Karpas-422 (cell line): ENCODE measurements at places on chromosomes 2 and 18.

DNA sequence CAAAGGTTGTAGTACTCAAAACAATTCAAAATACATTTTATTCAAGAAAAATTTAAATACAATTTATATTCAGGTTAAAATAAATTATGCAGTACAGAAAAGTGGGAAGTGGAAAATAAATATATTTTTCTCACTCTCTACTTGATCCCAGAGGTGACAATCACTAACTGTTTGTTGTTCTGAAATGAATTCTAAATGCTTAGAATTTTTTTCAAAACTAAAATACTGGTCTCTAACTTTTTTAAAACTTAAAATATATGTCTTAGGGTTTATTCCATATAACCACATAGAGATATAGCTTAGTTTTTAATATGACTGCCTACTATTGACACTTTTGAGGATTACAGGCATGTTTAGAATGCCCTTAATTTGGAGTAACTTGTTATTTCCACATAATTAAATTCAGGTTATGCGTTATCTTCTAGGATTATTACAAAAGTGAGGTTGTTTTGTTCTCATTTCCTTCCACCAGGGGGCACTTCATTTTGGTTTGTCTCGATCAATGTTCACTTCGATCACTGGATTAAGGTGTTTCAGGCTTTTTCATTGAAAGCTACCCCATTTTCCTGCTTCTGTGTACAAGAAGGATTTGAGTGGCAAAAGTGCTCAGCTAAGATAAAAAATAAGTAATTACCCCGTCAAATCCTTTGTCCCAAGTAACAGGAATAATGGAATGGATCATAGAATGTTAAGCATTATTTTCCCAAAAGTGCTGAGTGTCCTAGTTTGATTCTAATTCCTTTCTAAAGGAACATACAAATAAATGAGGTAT, 27.1 kb upstream of the TFPI start:
- DNase-seq, result peak; percentile 80

GRCh38 chr2:237569896-237570295, 3.5 kb downstream of the PRLH start:
- DNase-seq, result no peak

- no peak for DNase-seq
These were observed 601.5 kb upstream of the GCFC2 start for GRCh38 chr2:76312236-76312635.

- no peak for DNase-seq
These were observed 117.0 kb upstream of the CYP1B1 start for GRCh38 chr2:38192976-38193375.

DNA sequence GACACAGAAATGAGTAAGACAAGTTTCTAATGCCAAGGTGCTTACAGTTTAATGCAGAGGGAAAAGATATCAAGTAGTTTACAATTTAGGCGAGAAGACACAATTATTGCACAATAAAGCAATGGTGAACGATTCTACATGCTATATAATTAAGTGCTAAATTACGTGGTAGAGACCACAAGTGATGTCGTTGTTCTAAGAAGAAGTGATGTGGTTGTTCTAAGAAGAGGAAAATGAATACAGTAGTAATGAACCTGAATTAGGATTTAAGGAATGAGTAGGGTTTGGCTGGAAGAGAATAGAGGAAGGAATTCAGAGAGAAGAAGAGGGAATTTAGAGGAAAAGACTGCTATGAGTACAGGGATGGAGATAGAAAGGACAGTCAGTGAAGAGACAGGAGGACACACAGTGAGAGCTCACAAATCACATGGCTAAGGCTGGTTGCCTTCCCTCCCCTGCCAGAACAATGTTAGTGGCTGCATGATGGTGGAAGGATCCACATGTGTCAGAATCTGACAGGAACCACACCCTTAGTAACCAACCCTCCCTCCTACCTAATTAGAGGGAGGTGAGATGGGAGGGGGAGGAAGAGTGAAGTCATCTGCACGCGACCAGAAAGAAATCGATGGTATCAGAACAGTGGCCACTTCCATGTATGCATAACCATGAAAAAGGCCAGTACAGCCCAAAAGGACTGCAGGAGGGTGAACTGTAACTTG, 44.7 kb downstream of the M1AP start:
- DNase-seq, result no peak

- no peak for DNase-seq
These were observed 217.0 kb upstream of the DTNA start for GRCh38 chr18:34493099-34493544.

DNA sequence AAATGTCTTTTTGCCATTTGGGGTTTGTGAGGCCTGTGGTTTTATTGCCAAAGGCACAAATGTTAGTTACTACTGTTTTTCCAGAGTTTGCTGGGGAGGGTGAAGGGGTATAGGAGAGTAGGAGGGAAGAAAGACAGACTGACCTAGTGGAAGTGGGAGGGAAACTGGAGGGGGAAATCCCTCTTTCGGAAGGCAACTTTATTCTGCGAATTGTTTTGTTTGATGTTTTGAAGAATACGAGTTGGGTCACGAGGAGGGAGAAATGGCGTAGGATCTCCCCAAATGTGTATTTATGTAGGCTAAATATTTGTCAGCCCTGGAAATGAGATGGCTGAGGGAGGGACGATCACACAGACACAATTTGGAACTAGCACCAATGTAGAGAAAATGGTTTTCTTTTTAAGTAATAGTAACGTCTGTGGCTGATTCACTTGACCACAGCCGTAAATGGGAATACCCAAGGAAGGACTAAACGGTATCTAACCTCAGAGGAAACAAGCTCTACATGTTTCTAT, 172.3 kb downstream of the ICOS start:
- peak; percentile 28 for DNase-seq

DNA sequence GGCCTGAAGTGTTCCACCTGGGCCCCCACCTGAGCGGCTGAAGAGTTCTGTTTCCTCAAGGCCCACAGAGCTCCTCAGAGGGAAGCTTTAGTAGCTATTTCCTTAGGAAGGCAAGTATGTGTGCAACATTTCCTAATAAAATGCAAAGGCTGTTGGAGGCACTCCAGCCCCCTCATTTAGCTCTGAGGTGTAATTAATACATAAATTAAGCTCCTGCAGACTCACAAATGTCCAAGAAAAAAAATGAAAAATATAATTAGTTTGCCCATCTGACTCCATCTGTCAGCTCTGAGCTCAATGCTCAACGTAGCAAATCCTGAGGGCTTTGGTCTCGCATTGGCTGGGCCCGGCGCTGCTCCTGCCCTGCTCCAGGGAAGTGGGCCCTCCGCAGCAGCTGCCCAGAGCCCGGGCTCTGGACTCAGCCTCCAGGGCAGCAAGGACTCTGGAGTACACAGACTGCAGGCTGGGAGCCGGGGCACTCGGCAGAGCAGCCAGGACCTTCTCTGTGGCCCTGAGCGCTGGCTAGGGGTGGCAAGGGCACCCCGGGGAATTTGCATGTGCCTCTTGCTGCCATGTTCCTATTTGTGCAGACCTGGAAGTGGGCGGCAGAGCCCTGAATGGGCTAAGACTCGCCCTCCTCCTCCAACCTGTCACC, 23.4 kb upstream of the C1QL2 start:
- no peak for DNase-seq

GRCh38 chr2:182186132-182186735, 200.6 kb downstream of the PPP1R1C start:
- DNase-seq, result peak; percentile 83

- no peak for DNase-seq
These were observed 239.0 kb downstream of the ZNF521 start for GRCh38 chr18:25112821-25113434.

DNA sequence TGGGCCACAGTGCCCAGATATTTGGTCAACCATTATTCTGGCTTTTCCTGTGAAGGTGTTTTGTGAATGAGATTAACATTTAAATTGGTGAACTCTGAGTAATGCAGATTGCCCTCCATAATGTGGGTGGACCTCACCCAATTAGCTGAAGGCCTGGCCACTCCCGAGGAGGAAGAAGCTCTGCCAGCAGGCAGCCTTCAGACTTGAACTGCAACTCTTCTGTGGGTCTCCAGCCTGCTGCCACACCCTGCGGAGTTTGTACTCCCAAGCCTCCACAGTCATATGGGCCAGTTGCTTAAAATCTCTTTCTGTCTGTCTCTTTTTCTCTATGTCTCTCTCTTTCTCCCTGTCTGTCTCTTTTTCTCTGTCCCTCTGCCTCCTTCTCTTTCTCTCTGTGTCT, 262.7 kb downstream of the MYCN start:
- no peak for DNase-seq

- no peak for DNase-seq
These were observed 1.7 kb downstream of the MYO1B start for GRCh38 chr2:191246820-191247380.

- DNase-seq, result peak; percentile 71
These were observed 75.8 kb downstream of the KIDINS220 start for GRCh38 chr2:8761529-8762164.

DNA sequence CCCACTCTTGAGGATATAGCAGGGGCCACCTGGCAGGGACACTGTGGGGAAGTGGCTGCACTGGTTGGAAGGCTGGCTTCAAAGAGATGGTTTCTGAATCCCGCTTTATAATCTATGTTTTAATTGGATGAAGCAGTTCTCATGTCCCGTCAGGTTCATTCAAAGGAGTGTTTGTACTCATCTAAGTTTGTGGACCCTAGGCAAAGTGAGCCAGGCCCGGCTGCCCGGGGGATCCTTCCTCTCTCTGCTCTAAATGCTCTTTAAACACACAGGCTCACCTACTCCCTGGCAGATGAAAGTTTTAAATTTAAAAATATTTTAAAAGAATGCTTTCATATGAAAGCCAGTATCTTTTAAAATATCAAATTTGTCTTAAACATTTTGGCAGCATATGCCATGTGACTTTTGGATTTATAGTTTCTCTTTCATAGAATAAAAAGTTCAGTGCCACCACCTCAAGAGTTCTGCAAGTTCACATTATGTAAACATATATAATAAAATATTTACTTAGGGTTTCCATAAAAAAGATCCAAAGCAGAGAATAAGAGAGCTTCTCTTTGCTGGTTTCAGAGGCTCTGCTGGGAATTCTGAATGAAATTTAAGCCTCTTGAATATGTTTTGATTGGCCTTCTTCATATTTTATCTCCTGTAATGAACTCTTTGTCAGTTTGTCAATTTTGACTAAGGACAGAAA, 143.5 kb upstream of the ALPP start:
- no peak for DNase-seq

DNA sequence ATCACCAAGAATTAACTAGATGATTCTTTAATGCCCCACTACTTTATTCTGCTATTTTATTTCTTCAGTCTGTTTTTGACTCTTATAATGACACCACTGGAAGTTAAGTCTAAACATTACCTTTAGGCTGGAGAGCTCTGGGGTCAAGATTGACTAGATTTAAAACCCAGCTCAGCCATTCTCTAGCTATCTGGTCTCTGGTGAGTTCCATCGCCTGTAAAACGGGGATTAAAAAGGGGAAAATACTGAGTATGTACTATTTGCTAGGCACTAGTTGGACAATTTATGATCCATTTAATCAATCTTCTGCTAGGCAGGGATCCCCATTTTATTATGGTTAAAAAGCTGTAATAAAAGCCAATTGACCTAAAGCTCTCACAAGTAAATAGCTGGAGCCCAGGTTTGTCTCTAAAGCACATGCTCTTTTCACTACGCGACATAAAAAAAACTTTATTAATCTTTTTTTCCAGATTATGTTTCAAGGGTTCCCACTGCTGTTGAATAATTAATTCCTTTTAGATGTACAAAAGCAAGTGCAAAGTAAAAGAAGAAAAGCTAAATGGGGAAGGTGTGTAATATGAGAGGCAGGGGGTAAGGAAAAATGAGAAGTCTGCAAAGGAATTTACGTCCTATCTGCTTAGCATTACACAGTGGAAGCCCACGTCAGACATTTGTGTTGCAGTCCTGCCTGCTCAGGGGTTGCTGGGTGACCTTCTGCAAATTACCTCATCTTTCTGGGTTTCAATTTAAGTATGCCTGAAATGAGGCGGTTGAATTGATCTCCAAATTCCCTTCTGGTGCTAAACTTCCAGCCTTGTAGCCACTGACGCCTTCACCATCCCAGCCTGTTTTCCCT, 918 bp upstream of the NABP1 start:
- DNase-seq, result peak; percentile 70

GRCh38 chr2:150428641-150429040, 58.8 kb downstream of the RND3 start:
- no peak for DNase-seq

DNA sequence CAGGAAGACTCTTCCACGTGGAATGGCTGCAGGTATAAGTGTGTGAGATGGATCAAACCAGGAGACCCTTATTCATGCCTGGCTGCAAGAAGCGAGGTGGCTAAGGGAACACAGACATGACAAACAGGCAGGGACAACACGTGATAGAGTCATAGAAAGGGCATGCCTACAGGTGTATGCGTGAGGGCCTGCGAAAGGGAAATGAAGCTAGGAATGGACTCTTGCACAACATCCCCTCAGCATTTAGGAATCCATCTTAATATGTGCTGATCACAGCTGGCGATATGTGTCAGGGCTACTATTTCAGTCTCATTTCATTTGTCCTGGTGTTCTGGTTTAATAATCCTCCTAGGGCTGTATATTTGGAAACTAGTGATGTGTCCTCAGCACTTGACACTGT, 291.2 kb downstream of the MYT1L start:
- no peak for DNase-seq

DNA sequence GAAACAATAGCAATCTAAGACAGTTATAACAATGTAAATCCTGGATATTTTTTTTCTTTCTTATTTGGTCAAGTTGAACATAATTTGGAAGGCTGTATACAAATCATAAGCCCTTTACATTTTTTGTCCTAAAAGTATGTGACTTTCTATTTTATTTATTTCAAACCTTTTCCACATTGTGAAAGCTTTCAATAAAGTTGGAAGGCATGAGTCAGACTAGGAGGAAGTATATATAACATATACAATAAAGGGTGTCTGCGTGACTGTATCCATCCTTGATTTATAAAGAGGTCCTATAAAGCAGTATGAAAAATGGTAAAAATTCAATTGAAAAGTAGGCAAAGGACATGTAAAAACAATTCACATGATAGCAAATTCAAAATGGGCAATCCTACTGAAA, 44.4 kb downstream of the CRACDL start:
- DNase-seq, result peak; percentile 65
